Stimulated activated CD4-positive, alpha-beta T cell treated with anti-CD3 and anti-CD28 coated beads, Interleukin-1b, Interleukin-23, amount 100 ng/mL, for 48 hours (primary cell): ENCODE measurements at places on chromosomes 2 and 18.
A peak's percentile ranks its signal among the peaks of the same experiment; 100 is the strongest.

GRCh38 chr18:5393779-5394178 is 98.3 kb upstream of the ZBTB14 start:
- no peak for DNase-seq

GRCh38 chr2:151669585-151670081 is 64.6 kb downstream of the NEB start:
- peak; percentile 34 for DNase-seq

GRCh38 chr2:50851886-50852285 is 180.0 kb downstream of the NRXN1 start:
- no peak for DNase-seq

DNA sequence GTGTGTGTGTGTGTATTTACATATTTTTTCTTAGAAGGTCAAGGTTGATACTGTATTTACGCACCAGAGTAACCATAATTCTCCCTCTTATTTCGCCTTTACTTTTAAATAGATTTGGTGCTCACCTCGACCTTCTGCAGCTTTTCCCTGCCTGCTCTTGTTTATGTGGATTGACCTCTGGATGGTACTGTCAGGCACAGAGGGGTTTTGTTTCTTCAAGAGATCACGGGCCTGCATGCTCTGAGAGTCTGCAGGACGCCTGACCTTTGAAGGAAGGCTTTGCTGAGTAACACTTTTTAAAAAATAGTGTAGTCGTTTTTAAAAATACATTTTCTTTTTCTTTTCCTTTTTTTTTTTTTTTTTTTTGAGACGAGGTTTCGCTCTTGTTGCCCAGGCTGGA is 18.1 kb upstream of the EFHD1 start:
- no peak for DNase-seq

DNA sequence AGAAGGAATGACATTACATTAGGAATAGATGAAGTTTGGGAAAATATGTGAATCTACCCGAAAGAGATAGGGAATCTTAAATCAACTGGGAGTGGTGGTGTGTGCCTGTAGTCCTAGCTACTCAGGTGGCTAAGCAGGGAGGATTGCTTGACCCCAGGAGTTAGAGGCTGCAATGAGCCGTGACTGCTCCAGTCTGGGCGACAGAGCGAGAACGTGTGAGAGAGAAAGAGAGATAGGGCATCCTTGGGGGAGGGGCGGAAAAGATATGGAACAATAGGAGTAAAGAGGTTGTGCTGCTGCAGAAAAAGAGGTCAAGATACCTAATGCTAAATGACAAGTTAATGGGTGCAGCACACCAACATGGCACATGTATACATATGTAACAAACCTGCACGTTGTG is 47.1 kb upstream of the ADAM23 start:
- DNase-seq = no peak

DNA sequence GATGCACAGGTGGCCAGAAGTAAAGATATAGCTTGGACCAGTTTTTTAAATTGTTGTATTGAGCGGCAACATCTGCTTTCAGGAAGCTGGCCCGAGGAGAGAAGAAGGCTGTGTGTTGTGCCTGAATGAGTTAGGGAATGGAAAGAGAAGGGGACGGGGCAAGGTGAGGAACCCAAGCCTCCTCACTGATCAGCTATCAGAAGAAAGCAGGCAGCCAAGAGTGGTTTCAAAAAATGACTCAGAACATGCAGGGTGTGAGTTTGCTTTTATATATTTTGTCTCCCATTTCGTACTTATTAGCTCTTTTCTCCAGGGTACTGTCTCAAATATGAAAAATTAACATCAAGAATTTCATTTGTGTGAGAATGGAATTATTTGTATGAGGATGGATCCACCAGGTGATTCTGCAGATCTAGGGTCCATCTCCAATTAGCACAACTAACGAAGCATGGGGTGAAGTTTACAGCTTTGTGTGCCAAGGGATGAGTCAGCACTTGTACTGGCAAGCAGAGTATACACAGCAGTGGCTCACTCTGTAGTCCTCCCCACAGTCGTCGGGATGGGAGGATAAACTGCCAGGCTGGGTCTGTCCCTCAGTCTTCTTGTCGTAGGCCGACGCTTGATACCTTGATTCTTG is 175.7 kb downstream of the PIEZO2 start:
- no peak for DNase-seq

DNA sequence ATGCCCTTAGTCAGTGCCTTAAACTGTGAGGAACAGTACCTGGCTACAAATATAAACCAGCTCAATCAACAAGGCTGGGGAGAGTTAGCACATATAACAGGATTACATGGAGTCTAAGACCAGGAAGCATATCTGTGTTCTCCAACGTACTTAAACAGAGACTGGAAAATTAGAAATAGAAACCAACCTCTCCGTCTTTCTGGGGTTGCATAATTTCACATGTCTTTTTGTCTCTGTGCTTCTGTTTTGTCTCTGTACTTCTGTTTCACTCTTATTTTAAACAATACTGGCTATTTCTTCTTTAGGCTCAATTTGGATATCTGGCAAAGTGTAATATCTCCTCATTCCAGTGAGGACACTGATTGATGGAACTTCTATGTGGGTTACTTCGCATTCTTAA is 749.0 kb upstream of the ZEB2 start:
- no peak for DNase-seq

DNA sequence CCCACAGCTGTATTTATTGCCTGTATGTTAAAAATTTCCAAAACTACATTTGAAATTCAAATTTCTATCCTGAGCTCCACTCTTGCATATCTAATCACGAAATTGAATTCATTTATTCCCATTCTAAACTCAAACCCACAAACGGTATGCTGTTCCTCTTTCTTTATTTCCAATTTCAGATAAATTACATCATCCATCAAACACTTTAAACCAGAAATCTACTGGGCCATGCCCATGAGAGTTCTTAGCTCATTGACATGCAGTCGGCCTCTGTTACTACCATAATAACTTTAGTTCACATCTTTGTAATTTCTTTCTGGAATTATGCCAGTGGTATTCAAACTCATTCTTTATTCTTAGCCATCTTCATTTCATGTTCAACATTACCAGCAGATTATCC is 100.3 kb downstream of the COL3A1 start:
- DNase-seq = no peak

GRCh38 chr2:142082368-142082767 is 48.4 kb downstream of the LRP1B start:
- no peak for DNase-seq

GRCh38 chr18:6367208-6367607 is 47.5 kb downstream of the L3MBTL4 start:
- DNase-seq = no peak

- no peak for DNase-seq
These were observed 151.6 kb downstream of the MREG start for GRCh38 chr2:215861607-215862350.

DNA sequence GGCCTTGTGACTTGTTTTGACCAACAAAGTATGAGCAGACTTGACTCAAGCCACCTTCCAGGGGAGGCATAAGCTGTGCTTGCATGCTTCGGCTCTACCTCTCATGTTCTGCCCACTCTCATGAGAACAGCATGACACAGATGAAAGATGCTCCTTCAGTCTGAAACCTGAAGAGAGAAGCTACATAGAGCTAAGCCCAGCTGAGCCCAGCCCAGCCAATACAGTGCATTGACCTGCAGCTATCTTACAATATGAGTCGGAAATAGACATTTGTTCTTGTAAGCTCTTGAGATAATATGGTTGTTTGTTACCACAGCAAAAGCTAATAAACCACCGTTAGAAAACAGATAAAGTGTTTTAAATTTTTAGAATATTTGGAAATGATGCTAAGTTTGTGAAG is 426.7 kb upstream of the PKDCC start:
- no peak for DNase-seq
